ENCODE measurements at places on chromosomes 6 and 20. TPM values are rescaled to one million over a fixed set of nuclear protein-coding genes. Genes with fewer than 3 reads are reported as not detected.

The MCM3 gene
- total RNA-seq: 63.8 TPM

The TSBP1 gene
- total RNA-seq: not detected

The PHIP gene
- total RNA-seq: 135 TPM

The FOXS1 gene
- 2.3 TPM for total RNA-seq

The CGA gene
- total RNA-seq: not detected

The ECT2L gene
- not detected for total RNA-seq

The CDSN gene
- total RNA-seq: not detected

The HLA-DQB1 gene
- total RNA-seq: 0.27 TPM

The TRAPPC3L gene
- total RNA-seq: 0.38 TPM

The HTR1B gene
- 4.7 TPM for total RNA-seq

The HAO1 gene
- total RNA-seq: not detected

The ADAT2 gene
- 6.2 TPM for total RNA-seq

The WFDC12 gene
- not detected for total RNA-seq

The OPN5 gene
- 0.33 TPM for total RNA-seq

The VSX1 gene
- 131 TPM for total RNA-seq

The FAM209B gene
- total RNA-seq: not detected

The HLA-DMA gene
- 2.6 TPM for total RNA-seq

The CHRNA4 gene
- total RNA-seq: 12.0 TPM

The C6orf141 gene
- total RNA-seq: 0.77 TPM

The BPIFB2 gene
- total RNA-seq: not detected

The HMGCLL1 gene
- 15.2 TPM for total RNA-seq

The DNAJC5 gene
- 55.5 TPM for total RNA-seq

The MLIP gene
- 8.0 TPM for total RNA-seq

The PTK6 gene
- 1.3 TPM for total RNA-seq

The PRSS35 gene
- total RNA-seq: 153 TPM

The TPX2 gene
- total RNA-seq: 20.2 TPM

The PRDM13 gene
- total RNA-seq: 16.6 TPM

The PTPRT gene
- total RNA-seq: 12.1 TPM
